ENCODE measurements at places on chromosomes 3 and 15.
A peak's percentile ranks its signal among the peaks of the same experiment; 100 is the strongest.

GRCh38 chr15:39578851-39579486 lies 1.9 kb upstream of the THBS1 start:
- no peak for DNase-seq

DNA sequence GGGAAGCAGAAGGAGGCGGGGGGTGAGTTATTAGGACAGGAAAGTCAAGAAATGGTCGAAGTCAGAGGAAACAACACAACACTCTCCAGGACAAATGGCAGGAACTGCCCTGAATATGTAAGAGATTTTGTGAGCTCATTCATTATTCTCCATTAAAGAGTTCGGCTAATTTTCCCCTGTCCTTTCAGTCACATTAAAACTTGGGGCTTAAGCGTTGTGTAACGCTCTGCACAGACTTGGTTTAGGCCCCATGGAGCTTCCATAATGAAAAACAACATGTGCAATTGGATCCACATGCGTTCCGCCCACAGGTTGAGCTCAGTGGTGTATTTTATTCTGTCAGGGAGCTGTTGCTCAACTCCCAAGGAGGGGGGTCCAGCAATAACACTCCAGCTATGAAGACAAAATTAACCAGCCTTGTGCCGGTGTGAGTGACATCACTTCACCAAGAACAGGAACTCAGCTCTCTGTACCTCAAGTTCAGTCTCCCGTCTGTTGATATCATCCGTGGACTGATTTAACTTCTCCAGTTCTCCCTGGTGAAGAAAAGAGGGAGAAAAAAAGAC lies 2.3 kb downstream of the SH3BP5 start:
- DNase-seq = no peak

DNA sequence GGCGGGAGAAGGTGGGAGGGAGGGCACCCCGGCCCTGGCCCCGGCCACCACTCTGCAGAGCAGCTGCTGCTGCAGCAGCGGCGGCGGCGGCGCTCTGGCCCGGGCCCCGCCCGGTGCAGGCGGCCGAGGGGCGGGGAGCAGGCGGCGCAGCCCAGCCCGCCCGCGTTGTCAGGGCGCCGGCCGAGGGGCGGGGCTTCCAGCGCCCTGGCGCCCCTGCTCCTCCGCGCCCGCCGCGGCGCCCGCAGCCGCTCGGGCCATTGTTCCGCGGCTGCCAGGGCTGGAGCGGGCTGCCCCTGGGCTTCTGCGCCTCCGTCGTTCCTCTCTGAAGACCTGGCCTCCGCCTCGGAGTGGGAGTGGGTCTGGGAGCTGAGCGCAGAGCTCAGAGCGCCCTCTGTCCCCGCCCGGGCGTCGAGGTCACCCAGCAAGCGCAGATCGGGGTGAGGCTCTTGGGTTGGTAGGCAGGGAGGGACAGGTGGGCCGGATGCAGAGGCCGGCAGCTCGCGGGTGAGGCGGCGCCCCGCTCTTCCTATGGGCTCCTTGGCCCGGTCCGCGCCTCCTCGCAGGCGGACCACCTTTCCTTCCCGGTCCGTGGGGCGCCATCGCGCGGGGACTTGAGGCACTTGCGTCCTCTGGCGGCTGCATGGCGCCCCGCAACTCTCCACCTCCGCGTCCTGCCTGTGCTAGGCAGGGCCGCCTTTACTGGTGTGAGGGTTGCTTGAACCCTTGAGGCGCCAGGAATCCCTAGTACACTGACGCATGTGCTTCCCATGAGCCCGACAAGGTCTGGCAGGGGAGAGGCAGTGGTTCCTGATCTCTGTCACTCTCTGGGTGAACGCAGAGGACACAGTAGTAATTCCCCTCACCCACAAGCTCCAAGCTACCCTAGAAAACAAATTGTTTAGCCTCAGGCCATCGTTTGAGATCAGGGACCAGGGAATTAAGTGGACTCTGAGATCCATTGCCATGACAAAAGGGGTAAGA lies at the start of gene LPCAT4:
LPCAT4 (minus strand) TSS at position 96 of the 981 bp plus-strand sequence. CDS start 96 bp downstream, outside the sequence.
- DNase-seq = peak; percentile 90

DNA sequence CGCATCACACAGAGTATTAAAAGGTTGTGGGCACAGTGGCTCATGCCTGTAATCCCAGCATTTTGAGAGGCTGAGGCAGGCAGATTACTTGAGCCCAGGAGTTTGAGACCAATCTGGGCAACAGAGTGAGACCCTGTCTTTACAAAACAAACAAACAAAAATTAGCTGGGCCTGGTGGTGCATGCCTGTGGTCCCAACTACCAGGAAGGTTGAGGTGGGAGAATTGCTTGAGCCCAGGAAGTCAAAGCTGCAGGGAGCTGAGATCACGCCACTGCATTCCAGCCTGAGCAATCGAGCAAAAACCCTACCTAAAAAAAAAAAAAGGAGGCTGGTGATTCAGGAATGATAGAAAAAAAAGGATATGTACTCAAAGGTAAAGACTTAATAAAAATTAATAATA lies 28.2 kb upstream of the ST6GAL1 start:
- no peak for DNase-seq

GRCh38 chr3:128618398-128618726 lies 32.3 kb downstream of the RPN1 start:
- DNase-seq = no peak

DNA sequence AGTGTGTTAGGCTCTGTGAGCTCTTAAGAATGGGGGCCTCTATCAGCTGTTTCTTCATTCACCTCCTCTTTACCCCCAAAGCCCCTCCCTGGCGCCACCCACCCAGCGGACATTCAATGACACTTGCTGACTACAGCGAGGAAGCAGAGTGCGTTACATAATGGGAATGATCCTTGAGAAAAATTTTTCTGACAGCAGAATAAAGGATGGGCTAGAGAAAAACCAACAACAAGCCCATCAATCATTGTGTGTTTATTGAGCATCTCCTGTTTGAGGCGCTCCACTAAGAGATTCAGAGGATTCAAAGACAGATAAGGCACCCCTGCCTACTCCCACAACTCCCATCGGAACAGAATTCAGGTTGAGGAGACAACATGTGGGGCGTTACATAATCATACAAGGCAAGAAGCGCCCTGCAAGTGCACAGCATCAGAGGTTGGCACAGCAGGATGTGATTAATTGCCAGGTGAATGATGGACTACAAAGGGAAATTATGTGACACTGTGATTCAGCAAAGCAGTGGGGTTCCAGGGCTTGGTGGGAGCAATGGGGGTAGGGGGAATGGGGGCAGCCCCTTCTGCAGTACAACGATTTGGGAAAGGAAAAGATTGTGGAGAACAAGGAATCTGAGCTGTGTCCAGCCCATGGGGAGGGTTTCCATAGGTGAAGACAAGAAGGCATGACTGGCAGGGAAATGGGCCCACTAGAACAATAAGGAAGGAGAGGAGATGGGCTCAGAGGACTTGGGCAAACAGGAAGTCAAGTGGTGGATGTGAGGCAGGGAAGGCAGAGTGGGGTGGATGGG lies 141.3 kb upstream of the ATP2B2 start:
- no peak for DNase-seq

GRCh38 chr3:126934031-126934531 lies 48.8 kb upstream of the PLXNA1 start:
- no peak for DNase-seq

GRCh38 chr3:20125897-20126296 lies 60.1 kb downstream of the SGO1 start:
- DNase-seq = no peak

GRCh38 chr3:41369838-41370237 lies 170.5 kb downstream of the CTNNB1 start:
- no peak for DNase-seq

DNA sequence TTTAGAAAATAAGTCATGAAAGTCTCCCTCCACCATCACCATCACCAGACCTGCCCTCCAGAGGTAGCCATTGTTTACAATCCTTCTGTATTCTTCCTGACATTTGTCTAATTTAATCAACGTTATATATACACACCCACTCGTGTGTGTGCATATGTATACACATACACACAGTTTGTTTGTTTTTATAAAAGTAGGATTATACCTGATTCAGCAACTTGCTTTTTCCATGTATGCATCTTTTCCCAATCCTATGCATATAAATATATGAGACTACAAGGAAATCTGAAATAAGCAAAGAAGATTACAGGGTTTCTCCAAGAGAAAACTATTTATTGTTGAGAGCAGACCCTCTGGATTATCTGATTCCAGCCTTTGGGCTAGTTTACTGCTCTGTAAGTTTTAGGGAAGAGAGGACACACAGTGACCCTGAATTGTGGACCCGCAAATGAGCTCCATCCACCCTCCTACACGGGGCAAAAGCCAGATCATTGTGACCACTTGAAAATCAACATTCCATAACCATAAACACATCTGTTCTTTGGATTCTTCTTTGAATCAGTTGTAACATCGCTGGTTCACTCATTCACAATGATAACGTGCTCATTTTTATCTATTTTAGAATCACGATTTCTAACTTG lies 104.3 kb downstream of the CPN2 start:
- no peak for DNase-seq

- no peak for DNase-seq
Measured at GRCh38 chr3:53142986-53143385, 12.8 kb upstream of the RFT1 start.

- DNase-seq = no peak
Measured at GRCh38 chr3:8385848-8386620, 115.6 kb upstream of the LMCD1 start.

- no peak for DNase-seq
Measured at GRCh38 chr15:45234562-45235235, 17.3 kb upstream of the SLC28A2 start.

DNA sequence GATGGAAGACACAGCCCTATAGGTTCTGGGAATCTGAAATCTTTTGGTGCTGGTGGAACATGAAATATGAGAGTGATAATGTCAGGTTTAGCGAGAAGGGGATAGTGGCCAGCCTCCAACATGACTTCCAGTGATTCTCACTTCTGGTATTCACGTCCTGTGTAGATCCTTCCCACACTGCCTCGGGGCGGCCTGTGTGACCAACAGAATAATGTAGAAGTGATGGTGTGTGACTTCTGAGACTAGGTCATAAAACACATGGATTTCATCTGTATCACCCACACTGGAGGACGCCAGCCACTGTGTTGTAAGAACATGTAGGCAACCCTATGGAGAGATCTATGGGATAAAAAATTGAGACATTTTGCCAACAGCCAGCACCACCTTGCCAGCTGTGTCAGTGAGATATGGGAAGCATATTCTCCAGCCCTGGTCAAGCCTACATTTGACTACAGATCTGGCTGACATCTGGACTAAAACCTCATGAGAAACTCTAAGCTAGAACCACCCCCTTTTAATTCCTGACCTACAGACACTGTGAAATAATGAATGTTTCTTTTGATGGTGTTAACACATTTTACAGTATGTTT lies 25.5 kb upstream of the NUDT16 start:
- DNase-seq = no peak

GRCh38 chr3:78221796-78222195 lies 1181.9 kb downstream of the ROBO2 start:
- DNase-seq = no peak

DNA sequence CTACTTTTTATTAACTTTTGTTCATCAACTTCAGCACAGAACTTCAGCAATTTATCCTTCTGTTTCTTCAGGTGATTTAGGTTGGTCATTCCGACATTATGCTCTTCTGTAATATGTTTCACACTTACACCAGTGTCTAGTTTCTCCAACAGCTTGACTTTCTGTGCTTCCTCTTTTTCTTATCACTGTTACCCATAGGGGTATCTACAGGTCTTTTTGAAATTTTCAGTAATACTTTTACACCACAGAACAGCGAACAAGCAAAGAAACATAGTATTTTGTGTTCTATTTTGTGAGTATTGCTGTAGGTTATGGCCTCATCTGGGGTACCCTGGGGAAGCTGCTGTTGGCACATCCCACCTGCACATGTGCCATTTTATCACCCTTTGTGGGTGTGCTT lies 260.7 kb downstream of the NSUN3 start:
- no peak for DNase-seq

- DNase-seq = no peak
Measured at GRCh38 chr3:178847190-178847589, 224.4 kb downstream of the ZMAT3 start.

DNA sequence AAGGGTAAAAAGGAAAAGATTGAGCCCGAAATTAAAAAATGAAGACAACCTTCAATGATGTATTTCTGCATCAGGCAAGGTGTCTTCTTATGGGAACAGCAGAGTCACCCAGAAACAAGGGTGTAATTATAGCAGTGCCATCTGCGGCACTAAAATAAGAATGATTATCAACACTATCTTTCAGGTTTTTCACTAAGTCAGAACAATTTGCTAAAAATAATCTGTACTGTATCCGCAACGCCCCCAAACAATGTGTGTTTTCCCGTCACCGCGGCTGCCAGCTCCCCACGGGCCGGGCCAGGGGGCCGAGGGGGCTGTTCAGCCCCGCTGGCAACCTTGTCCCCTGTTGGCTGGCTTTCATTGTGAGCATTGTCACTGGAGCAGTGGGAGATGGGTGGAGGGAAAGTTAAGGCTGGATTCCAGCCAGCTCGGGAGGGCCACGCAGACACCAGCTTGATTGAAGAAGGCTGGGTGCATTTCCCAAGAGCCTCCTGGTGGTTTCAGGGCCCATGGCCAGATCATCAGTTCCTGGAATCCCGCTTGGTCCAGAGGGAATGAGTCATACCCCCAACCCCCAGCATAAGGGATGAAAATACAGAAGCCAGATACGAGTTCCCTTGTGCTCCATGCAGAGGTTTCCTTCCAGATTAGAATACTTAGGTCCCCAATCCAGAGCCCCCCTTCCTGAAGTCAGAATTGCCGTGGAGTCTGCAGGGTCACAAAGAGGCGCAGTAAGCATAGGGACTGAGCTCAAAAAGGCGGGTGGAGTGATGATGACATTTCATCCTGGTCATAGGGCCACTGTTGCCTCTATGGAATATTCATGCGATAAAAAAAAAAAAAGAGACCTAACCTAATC lies 90.2 kb upstream of the KLF13 start:
- DNase-seq = no peak

DNA sequence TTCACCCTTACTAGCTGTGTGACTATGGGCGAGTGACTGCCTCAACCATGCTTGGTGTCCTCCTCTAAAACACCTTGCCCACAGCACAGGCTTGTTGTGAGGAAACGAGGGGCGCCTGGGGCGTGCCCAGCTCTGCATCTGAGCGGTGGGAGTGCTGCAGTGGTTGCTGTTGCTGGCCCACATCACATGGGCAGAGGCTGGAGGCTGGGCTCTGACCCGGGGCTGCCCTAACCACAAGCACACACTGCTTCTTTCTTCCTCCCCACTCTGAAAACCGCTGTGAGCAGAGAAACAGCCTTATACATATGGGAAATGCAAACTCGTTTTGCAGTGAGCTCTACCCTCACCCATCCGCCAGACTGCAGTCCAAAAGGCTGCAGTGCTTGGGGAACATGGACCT lies 74.8 kb upstream of the RPL32 start:
- peak; percentile 32 for DNase-seq

DNA sequence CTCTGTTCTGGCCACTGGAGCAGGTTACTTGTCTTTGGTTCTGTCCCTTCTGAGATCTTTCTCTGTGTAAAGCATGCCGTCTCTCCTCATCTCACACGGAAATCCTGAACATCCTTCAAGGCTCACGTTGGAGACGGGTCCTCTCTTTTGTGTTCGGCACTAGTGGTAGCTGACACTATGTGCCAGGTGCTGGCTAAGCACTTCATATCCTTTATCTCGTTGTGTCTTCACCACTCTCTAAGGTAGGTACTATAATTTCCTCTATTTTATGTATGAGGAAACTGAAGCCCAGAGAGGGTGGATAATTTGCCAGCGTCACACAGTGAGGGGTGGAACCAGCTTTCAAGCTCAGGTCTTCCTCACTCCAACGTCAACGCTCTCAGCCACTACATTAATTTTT lies 1.2 kb downstream of the IFT122 start:
- peak; percentile 17 for DNase-seq

GRCh38 chr15:94324835-94325767 lies 93.7 kb downstream of the MCTP2 start:
- DNase-seq = no peak

- DNase-seq = no peak
Measured at GRCh38 chr3:169337500-169338078, 325.9 kb downstream of the MECOM start.
